ENCODE measurements at places on chromosomes 6 and 20.
A peak's percentile ranks its signal among the peaks of the same experiment; 100 is the strongest.

DNA sequence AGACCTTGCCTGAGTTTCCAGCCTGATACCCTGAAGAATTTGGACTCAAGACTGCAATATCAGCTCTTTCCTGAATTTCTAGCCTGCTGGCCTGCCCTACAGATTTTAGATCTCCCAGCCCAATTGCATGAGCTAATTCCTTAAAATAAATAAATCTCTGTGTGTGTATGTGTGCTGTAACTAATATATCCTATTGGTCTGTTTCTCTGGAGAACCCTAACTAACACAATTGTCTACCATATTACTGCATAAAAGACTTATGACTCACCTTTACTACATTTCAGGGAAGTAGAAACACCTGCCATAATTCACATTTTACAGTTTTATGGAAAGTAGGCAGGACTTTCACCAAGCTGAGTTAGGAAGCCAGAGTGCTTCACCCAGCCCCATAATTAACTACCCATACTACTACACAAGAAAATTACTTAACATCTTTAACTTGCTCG lies 90.7 kb upstream of the BEND6 start:
- no peak for DNase-seq

DNA sequence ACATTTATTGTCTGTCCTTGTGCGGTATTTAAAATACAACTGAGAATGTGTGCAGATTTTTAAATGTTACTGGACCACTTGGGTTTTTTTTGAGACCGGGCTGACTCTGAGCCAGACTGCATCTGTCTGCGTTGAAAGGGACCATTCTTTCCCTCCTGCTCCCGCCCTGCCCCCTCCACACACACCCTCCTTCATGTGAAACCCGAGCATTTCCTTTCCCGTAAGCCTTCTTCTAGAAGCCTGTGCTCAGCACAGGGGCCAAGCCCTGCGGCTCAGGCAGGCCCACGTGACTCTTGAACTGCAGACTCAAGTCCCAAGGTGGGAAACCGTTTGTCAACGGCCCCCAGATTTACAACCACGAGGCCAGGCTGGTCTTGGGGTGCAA lies 82.7 kb upstream of the FOXC1 start:
- peak; percentile 12 for DNase-seq

GRCh38 chr20:38995536-38996044 lies 33.4 kb downstream of the DHX35 start:
- no peak for DNase-seq

- DNase-seq = no peak
Measured at GRCh38 chr20:33566781-33567603, 77.1 kb downstream of the CBFA2T2 start.

DNA sequence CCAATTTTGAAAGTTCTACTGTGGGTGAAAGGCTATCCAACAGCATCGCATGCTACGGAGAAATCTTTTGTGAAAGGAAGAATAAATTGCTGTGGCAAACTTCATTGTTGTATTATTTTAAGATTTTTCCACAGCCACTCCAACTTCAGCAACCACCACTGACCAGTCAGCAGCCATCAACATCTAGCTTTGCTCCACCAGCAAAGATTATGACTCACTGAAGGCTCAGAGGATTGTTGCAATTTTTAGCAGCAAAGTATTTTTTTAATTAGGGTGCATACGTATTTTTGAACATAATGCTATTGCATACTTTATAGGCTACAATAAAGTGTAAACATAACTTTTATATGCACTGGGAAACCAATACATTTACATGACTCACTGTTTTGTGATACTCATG lies 493.5 kb downstream of the TFAP2A start:
- no peak for DNase-seq

Measured in stimulated activated CD8-positive, alpha-beta memory T cell treated with anti-CD3 and anti-CD28 coated beads, Interleukin-15, amount 100 ng/mL, for 48 hours (primary cell).